ENCODE measurements at places on chromosomes 3 and 15. TPM values are rescaled to one million over a fixed set of nuclear protein-coding genes. Genes with fewer than 3 reads are reported as not detected.

Gene CTXND1
- not detected for polyA plus RNA-seq

Gene ANKRD34C
- polyA plus RNA-seq: not detected

Gene IQCH
- 1.5 TPM for polyA plus RNA-seq

Gene TLR9
- polyA plus RNA-seq: 0.07 TPM

Gene AEN
- polyA plus RNA-seq: 35.6 TPM

GRCh38 chr3:19688767-19689166 lies 245.2 kb downstream of the EFHB start:
- no peak for DNase-seq

DNA sequence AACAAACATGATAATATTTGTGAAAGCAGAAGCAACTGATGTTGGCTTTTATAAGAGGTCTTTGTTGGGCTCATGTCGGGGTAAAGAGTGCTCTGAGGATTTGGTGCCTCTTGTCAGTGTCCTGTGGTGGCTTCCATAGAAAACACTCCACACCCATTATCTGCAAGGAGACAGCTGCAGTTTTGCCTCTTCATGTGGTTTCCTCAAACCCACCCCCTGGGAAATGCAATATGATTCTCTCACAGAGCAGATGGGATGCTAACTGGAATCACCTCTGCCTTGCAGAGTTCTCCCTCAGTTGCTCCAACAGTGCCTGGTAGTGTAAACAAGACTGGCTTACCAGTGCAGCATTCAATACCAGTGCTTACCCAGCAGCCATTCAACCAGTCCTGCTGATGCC lies 771.4 kb upstream of the CFAP20DC start:
- no peak for DNase-seq

GRCh38 chr3:112043621-112044201 lies 9.2 kb downstream of the TMPRSS7 start:
- DNase-seq: no peak

DNA sequence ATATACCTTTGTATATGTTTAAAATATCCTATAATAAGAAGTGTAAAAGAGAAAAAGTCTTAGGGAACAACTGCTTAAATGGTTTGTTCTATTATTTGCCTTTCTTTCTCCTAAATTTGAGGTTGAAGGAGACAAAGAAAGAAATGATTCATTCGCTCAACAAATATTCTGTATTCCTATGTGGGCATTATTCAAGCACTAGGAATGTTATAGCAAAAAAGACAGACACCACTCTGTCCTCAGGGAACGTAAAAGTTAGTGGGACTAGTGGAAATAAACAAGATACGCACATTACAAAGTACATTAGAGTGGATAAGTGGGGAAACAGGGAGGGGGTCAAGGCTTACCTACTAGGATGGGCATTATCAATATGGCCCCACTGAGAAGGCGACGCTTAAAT lies 332.2 kb downstream of the LPP start:
- no peak for DNase-seq

GRCh38 chr3:52529376-52530333 lies 4.0 kb downstream of the NT5DC2 start:
- no peak for DNase-seq

- DNase-seq: no peak
Observed at GRCh38 chr3:100335434-100335833, 877 bp downstream of the NIT2 start.

GRCh38 chr3:115633467-115633866 lies 10.2 kb downstream of the GAP43 start:
- no peak for DNase-seq

DNA sequence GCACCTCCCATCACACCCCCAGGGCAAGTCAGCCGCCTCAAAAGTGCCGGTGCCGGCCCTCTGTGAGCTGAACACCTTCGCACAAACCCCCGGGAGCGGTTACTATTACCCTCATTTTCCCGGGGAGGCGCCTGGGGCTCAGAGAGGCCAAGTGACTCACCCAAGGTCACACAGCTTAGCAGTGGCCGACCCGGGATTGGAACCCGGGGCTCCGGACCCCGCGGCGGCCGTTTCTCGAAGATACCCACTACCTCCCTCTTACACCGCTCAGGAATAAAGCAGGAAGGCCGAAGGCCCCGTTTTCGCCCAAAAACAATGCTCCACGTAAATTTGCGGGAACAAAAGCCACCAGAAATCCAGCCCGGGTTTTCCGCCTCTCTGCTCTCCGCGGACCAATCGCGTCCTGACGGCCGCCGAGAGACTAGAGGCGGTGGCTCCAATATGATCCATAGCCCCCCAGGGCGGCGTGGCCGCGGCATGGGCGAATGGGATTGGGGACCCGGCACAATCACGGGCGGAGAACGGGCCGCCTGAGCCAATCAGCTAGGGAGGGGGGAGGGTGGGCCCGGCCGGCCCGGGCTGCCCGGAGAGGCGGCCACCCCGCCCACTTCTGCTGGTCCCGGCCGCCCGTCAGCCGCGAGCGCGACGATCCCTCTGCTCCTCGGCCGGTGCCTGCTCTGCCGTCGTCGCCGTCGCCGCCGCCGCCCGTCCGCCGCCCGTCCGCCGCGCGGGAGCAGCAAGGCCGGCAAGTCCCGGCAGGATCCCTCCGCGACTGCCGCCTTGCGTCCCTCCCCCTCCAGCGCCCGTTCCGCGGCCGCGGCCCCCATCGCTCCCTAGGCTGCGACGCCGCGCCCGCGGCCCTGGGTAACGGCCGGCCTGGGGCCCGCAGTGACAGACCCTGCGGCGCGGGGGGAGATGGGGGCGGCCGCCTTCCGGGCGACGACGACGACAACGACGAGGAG lies 177.0 kb downstream of the OR4M2 start:
- DNase-seq: no peak

DNA sequence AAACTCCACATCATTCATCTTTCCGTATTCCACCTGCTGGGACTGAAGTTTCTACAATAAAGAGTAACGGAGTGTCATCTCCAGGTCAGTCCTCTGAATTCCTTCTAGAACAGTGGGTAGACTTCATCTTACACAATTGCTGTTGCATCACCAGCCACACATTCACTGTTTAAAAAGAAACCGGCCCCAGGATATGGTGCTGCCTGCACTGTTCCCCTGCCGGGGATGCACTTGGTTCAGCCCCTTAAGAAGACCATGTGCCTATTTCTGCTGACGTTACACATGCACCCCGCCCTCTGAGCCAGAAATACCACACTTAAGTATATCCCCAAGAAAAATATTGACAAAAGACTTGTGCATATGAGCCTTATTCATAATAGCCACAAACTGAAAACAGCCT lies 233.4 kb downstream of the FEZF2 start:
- DNase-seq: no peak

DNA sequence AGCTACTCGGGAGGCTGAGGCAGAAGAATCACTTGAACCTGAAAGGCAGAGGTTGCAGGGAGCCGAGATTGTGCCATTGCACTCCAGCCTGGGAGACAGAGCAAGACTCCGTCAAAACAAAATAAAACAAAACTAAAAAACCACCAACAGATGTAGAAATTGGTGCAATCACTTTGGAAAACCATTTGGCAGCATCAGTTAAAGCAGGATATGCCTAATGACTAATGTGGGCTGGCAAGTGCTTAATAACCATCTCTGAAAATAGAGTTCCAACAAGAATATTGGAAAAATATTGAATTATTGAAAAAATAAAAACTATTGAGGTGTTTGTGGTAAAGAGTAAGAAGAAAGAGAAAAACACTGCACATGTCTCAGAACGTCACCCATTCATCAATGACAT lies 16.1 kb upstream of the RTP3 start:
- no peak for DNase-seq

All from BJ (cell line).